ENCODE measurements at places on chromosomes 2 and 18. TPM values are rescaled to one million over a fixed set of nuclear protein-coding genes. Genes with fewer than 3 reads are reported as not detected.

The ZNF24 gene
- 15.9 TPM for polyA plus RNA-seq

The PDE11A gene
- 0.28 TPM for polyA plus RNA-seq

DNA sequence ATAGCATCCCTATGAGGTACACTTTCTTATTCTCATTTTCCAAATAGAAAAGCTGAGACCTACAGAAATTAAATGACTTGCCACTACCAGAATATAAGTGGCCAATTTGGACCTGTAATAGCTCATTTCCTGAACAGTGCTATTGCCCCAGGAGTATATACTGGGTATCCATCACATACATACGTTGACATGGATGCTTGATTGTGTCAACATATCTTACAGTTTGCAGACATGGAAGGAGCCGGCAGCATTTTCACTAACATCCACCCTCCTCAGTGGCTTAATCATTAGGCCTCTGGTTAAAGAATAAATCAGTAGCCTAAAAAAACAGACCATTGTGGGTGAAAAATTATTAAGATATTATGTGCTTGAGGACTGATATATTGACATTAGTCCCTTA, 829.3 kb downstream of the LRP1B start:
- H3K36me3 ChIP-seq: no peaks in the 10 kb centered on the region
- no peaks in the 10 kb centered on the region for H3K4me1 ChIP-seq
- H3K4me3 ChIP-seq: no peak overlapping the region
- no peak overlapping the region for H3K27ac ChIP-seq

GRCh38 chr18:76398295-76398694, 96.7 kb downstream of the ZNF516 start:
- no peaks in the 10 kb centered on the region for H3K27me3 ChIP-seq
- H3K27ac ChIP-seq: no peak overlapping the region
- no peak overlapping the region for H3K4me3 ChIP-seq
- no peaks in the 10 kb centered on the region for H3K4me1 ChIP-seq

Measured in pancreas (tissue), 10 donors.